Activated CD8-positive, alpha-beta T cell treated with anti-CD3 and anti-CD28 coated beads, Interleukin-2, amount 10 ng/mL, durations not matched to agents 7 days and 5 days (primary cell): ENCODE measurements at places on chromosomes 1 and 21.
A peak's percentile ranks its signal among the peaks of the same experiment; 100 is the strongest.

- DNase-seq, result no peak
- H3K27me3 ChIP-seq, result peaks cover 5% of the 10 kb centered on the region
- peaks cover 6% of the 10 kb centered on the region for H3K4me1 ChIP-seq
- H3K4me3 ChIP-seq, result no peak overlapping the region
Measured at GRCh38 chr1:221448585-221449175, 293.2 kb downstream of the DUSP10 start.

DNA sequence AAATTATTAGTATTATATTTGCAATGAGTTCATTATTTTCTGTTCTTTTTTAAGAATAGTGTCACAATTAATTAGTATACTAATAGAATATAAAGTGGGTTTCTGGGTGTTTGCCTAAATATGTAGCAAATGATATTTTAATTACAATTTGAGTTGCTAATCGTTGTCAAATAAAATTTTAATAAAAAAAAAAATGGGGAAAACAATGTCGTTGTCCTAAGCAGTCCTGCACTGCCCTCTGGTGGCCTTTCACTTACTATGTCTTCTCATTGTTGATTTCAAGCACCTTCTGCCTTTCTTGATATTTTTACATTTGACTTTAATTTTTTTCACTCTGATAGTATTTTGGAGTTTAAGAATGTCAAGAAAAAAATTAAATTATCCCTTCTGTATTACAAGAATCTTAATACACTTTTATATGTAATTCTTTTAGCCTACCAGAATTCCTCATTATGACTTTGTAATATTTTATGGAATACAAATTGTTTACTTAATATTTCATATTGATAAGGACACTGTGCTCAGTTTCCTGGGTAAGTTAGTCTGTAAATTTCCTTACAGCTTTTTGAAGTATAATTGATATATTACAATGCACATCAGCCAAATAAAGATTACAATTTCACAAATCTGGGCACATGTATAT is 104.5 kb upstream of the FMN2 start:
- no peaks in the 10 kb centered on the region for H3K4me1 ChIP-seq
- no peak overlapping the region for H3K27ac ChIP-seq
- peak; percentile 44 for DNase-seq
- no peak overlapping the region for H3K4me3 ChIP-seq

- no peak overlapping the region for H3K4me3 ChIP-seq
- peaks cover 10% of the 10 kb centered on the region for H3K27me3 ChIP-seq
- DNase-seq, result peak; percentile 55
- peak overlapping the region; percentile 80 for H3K27ac ChIP-seq
- H3K36me3 ChIP-seq, result no peaks in the 10 kb centered on the region
Measured at GRCh38 chr1:7549277-7550161, 221.6 kb upstream of the VAMP3 start.

DNA sequence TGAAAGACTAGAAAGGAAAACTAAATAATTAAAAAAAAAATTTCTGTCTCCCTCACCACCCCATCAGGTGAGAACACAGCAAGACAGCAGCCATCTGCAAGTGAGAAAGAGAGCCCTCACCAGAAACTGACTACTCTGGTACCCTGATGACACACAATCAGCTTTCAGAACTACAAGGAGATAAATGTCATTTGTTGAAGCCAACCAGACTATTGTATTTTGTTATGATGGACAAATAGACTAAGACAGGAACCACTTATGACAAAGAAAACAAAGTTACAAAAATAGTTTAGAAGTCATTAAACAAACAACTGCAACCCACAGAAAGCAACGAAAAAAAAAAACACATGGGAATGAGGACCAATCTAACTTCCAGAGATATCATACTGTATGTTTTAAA is 98.3 kb downstream of the FAF1 start:
- H3K4me3 ChIP-seq, result no peak overlapping the region
- H3K27ac ChIP-seq, result no peak overlapping the region
- peaks cover 5% of the 10 kb centered on the region for H3K4me1 ChIP-seq
- no peak for DNase-seq
- H3K27me3 ChIP-seq, result no peaks in the 10 kb centered on the region

DNA sequence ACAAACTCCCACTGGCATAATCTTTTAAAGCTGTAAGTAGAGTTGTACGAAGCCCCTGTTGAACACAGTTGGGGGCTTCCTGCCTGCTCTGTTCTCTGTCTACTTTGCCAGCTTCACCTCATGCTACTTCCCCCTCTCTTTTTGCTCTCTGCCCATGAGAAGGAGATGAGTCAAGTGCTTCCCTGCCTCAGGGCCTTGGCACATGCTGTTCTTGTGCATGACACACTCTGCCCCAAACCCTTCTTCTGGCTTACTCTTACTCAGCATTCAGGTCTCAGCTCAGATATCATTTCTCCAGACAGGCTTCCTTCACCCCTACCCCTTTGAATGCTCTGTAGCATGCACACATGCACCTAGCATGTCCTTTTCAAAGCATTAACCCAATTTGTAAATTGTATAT is 208.8 kb downstream of the FOXD2 start:
- no peak overlapping the region for H3K27ac ChIP-seq
- peaks cover 18% of the 10 kb centered on the region for H3K27me3 ChIP-seq
- H3K36me3 ChIP-seq, result no peaks in the 10 kb centered on the region
- DNase-seq, result no peak
- H3K4me3 ChIP-seq, result no peak overlapping the region

DNA sequence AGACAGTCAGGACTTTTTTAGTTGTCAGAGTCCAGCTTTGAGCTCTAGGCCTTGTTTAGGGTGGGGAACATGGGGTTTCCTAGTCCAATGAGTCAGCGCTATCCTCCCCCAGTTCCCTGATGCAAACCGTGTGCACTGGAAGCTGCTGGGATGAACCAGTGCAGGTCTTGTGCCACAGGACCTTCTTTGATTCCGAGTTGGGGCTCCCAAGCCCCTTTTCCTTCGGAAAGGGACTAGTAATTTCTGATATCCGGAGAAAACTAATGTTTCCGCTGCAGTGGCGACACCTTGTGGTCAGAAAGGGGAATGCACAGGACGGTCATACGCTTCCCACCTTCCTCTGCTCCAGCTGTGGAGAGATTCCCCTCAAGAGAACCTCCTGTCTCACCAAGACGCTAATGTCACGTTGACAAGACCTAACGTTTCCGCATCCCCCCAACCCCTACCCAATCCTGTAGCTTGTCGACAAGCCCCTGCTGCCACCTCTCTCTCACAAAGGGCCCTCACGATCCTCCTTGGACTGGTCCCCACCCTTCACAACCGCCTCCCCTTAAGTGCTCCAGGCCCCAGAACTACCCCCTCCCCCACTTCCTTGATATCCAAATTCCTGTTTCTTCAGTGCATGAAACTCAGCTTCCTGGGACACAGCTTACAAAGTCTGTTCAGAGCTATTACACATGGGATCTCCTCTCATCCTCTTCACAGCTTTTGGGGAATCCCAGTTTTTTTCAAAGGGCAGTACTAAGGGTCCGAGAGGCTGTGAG is 30.9 kb downstream of the GPA33 start:
- H3K4me1 ChIP-seq, result peaks cover 12% of the 10 kb centered on the region
- DNase-seq, result peak; percentile 81
- peaks cover 3% of the 10 kb centered on the region for H3K27me3 ChIP-seq
- peak overlapping the region; percentile 21 for H3K27ac ChIP-seq

DNA sequence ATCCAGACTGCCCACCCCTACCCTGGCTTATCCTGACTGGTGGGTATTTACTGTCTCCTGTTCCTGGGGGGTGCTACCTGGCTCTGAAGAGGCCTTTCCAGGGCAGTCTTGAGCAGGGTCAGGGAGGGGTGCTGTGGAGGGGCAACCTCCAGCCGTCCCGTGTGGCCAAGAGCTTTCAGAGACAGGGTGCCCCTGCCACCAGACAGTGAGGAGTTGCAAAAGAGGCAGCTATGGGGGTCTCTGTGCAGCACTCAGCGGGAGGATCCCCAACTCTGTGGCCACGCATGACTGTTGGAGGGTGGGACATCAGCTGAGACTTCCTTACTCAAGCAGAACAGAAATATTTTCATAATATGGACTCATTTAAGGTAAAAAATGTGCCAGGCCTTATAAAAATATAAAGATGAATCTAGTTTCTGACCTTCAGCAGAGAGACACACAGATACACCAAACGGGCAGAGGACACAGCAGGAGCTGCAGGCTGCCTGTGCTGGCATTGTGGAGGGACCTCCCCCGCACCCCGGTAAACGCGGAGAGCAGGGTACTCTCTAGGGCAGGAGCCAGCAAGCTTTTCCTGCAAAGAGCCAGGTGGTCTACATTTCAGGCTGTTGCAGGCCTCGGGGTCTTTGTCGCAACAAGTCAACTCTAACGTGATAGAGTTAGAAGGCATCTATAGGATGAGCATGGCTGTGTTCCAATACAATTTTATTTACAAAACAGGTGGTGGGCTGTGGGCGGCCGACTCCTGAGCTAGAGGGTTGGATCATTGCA is 252.6 kb downstream of the RHOU start:
- peaks cover 2% of the 10 kb centered on the region for H3K27me3 ChIP-seq
- H3K4me1 ChIP-seq, result peaks cover 17% of the 10 kb centered on the region
- no peak overlapping the region for H3K27ac ChIP-seq
- no peak for DNase-seq

DNA sequence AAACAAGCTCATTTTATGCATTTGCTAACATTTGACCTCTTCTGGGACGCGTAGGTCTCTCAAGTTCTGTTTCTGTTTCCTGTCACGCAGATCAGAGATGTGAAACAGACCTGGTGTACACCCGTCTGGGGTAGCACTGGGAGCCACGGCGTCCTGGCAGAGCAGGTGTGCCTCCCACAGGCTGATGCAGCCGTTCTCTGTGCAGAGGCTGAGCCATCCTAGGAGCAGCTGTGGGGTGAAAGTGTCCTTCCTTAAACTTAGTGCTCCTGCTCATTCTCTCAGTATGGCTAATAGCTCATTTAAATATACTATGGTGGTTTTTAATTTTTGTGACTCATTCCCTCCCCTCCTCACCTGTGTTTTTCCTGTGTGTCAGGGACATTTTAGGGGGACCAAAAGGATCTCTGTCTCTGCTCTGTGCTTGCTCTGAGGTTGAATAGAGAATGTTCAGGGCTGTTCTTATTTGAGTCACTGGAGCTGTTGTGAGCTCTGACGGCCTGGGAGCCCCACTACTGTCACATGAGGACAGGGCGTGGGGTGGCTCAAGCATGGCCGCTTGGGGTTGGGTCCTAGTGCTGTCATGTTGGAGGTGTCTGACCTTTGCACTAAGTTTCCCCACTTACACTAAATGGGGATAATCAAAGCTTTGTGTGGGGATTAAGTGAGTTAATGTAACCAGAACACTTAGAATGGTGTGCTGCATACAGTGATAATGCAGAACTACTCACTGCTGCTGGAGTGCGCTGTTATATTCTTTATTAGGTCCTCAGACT is 43.0 kb downstream of the GALNT2 start:
- no peaks in the 10 kb centered on the region for H3K27me3 ChIP-seq
- H3K4me3 ChIP-seq, result no peak overlapping the region
- DNase-seq, result peak; percentile 70
- H3K36me3 ChIP-seq, result peaks cover 14% of the 10 kb centered on the region
- H3K27ac ChIP-seq, result peak overlapping the region; percentile 47

- no peaks in the 10 kb centered on the region for H3K4me1 ChIP-seq
- no peak overlapping the region for H3K4me3 ChIP-seq
- peaks cover 2% of the 10 kb centered on the region for H3K27me3 ChIP-seq
- no peak for DNase-seq
- no peak overlapping the region for H3K27ac ChIP-seq
Measured at GRCh38 chr1:98342566-98342965, 319.0 kb upstream of the SNX7 start.

DNA sequence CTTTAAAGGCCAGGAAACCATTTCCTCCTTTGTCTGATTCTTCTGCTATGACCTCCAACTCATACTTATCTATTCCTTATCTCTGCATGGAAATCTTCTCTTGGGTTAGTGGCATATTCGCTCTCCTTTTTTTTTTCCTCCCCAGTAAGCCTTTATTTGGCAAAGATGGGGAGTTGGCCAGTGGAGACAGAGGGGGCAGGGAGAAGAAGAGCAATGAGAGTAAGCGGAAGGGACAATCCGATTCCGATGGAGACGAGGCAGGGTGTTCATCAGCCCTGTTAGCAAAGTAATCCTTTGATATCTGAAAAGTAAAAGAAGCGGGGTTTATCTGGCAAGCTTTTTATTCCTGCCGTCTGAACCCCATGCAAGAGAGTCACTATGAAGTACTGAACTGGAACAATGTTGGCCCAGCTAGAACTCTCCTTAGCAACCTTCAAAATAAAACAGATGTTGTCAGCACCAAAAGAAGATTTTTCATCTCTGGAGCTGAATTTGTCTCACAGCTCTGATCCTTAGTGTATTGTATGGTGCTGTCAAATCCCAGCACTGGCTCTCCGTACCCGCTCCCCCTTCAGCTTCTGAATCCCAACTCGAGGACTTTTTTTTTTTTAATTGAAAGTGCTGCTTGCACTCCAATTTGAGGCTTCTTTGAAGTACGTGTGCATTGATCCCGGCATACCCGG is 40.9 kb downstream of the PTGFRN start:
- H3K27me3 ChIP-seq, result no peaks in the 10 kb centered on the region
- peaks cover 4% of the 10 kb centered on the region for H3K4me1 ChIP-seq
- H3K4me3 ChIP-seq, result no peak overlapping the region
- DNase-seq, result no peak
- no peak overlapping the region for H3K27ac ChIP-seq
- H3K36me3 ChIP-seq, result no peaks in the 10 kb centered on the region

GRCh38 chr1:242784084-242784483 is 259.6 kb upstream of the PLD5 start:
- H3K4me3 ChIP-seq, result no peak overlapping the region
- no peak for DNase-seq
- H3K27me3 ChIP-seq, result no peaks in the 10 kb centered on the region
- no peaks in the 10 kb centered on the region for H3K4me1 ChIP-seq
- no peak overlapping the region for H3K27ac ChIP-seq

- no peak overlapping the region for H3K27ac ChIP-seq
- H3K27me3 ChIP-seq, result no peaks in the 10 kb centered on the region
- no peaks in the 10 kb centered on the region for H3K36me3 ChIP-seq
- no peak overlapping the region for H3K4me3 ChIP-seq
- no peak for DNase-seq
Measured at GRCh38 chr1:15488371-15488770, 12.5 kb downstream of the CELA2B start.

DNA sequence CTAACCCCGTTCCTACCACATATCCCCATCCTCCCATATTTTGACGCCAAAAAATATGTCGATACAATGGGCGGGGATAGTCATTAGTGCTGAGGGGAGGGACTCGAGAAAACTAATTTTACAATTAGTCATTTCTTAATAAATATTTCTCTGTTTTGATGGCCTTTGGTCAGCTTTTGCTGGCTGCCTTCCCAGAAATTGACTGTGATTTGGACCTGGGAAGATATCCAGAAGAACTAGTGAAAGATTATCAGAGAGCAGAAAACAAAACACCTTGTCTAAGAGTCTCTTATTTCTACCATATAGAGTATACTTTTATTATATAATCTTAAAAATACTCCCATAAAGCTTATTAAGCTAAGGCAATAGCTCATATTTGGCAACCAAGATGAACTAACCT is 247.6 kb downstream of the MRPL39 start:
- no peak overlapping the region for H3K4me3 ChIP-seq
- no peaks in the 10 kb centered on the region for H3K4me1 ChIP-seq
- DNase-seq, result no peak
- H3K36me3 ChIP-seq, result no peaks in the 10 kb centered on the region
- no peaks in the 10 kb centered on the region for H3K27me3 ChIP-seq
